ENCODE measurements at places on chromosomes 3 and 15.
A peak's percentile ranks its signal among the peaks of the same experiment; 100 is the strongest.

GRCh38 chr3:42803414-42804105, 730 bp downstream of the HIGD1A start:
- peak; percentile 40 for DNase-seq

- no peak for DNase-seq
These were observed 270.8 kb downstream of the KLF13 start for GRCh38 chr15:31597466-31597865.

GRCh38 chr3:99023590-99024192, 122.2 kb upstream of the DCBLD2 start:
- DNase-seq, result peak; percentile 60

- DNase-seq, result no peak
These were observed 835.3 kb upstream of the CFAP20DC start for GRCh38 chr3:59885101-59885500.

DNA sequence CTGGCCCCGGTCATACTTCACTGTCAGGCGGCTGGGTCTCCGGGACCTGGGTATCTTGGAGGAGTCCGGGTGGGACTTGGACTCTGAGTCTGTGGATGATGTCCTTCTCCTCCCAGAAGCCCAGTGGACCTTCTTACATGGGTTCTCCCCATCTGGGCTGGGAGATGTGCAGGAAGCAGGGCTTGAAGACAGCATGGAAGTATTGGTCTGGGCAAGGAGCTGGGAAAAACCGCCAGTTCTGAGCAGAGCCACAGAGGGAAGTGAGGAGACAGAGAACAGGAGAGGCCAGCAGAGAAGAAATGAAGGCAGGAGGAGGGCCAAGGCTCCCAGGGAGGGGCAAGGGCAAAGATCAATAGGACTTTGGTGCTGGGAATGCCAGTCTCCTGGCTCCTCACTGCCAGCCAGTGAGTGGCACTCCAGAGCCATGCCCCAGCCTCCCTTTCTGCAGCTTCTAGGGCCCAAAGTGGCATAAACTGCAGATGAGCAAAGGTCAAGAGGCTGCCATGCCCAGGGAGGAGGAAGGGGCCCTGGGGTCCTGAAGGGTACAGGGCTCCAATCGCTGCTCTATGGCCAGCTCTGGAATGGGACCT, at the start of gene PPP1R14D:
Gene PPP1R14D, minus strand, starts transcription at position 262 of the 590 bp plus-strand sequence. Its CDS starts 67 bp downstream, at position 195.
- DNase-seq, result no peak

DNA sequence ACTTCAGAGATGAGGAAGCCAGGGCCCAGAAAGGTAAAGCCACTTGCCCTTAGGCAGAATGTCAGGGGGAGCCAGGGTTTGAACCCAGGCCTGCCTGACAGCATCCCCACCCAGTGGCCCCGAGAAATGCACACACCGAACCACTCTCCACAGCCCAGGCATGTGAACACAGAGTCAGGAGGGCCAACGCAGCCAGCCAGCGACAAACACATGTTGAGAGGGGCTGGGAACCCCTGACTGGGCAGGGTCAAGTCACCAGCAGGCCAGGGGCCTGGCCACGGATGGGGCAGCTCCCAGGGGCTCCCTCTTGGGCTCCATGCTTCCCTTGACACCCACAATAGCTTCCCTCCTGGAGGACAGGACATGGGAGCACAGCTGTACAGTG, 5.1 kb upstream of the GRIP2 start:
- DNase-seq, result no peak

- no peak for DNase-seq
These were observed 23.0 kb downstream of the ACSBG1 start for GRCh38 chr15:78211189-78211921.

DNA sequence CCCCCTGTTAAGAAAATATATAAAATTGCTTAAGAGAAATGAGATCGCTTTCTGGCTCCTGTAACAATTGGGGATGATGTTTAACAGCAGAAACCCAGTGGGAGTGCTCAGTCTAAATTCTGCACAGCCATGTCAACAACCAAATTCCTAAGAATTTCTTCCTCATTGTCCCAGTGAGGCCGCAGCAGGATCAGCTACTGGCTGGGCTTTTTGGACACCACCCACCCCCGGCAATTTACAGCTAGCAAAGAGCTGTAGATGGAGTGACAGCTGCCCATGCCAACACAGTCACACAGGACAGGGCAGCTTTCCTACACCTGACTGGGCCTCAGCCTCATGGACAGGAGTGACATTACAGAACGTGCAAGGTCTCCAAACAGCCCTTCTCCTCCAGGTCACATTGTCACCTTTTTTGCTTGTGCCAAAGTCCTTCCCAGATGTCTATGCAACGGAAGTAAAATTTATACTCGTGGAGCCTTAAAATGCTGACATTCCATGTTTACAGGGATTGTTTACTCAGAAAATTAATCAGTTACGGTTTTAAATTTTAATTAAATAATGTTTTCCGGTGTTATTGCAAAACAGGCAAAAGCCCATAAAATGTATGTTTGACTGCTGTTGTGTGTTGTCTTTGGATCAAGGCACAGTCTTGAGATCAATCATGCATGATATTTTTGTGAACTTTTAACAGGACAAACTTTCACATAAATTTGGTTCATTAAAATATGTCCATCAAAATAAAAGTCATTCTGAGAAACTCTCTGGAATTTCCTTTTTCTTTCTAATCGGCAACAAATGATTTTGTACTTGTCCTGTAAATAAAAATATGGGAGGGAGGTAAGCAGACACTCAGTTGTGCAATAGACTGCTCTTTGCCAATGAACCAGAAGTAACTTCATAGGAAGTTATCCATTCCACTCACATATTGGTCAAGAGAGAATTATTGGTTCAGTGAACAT, 943.2 kb downstream of the MCTP2 start:
- DNase-seq, result no peak
